ENCODE measurements at places on chromosomes 2 and 18.

DNA sequence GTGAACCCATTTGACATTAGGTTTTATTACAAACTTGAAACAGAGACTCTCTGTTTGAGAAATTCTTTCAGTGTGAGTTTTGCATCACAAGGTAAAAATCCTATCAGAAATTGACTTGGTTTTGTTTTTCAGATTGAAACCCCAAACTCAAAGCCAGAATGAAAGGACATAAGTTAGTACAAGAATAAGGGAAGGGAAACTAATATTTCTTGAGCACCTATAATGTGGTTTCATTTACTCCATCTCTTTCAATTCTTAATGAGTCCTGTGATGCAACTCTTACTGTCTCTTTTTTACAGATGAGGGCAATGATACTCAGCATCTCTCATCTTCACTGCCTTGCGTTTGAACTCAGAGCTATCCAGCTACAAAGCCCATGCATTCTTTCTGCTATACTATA lies 210.0 kb upstream of the SIX3 start:
- DNase-seq = no peak

GRCh38 chr2:238986491-238987351 lies 138.8 kb downstream of the TWIST2 start:
- no peak for DNase-seq

- peak; percentile 13 for DNase-seq
Measured at GRCh38 chr2:179991344-179991743, 15.8 kb downstream of the CWC22 start.

DNA sequence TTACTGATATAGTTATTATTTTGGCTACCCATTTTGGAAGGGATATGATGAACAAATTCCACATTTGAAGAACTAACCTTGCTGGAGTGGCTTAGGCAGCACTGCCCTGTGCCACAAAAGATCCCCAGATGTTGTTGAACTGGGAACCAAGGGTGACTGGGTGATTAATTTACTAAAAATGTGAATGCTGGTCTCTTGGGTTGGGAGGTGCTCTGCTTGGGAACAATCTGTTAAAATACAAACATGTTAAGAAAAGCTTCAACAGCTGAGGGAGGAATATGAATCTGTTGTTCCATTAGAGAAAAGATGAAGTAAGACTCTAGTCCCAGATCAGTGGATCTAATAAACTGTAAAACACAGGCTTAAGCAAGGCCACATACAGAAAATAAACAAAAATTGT lies 1860.1 kb downstream of the SUCLG1 start:
- DNase-seq = no peak

- DNase-seq = no peak
Measured at GRCh38 chr2:153373510-153374279, 104.9 kb downstream of the RPRM start.

GRCh38 chr2:195820867-195821565 lies 164.0 kb downstream of the SLC39A10 start:
- no peak for DNase-seq

- DNase-seq = peak; percentile 27
Measured at GRCh38 chr2:11133238-11133935, 21.9 kb upstream of the SLC66A3 start.

- DNase-seq = no peak
Measured at GRCh38 chr2:236758406-236758805, 188.8 kb downstream of the ACKR3 start.

GRCh38 chr2:105328281-105329196 lies 996 bp downstream of the TGFBRAP1 start:
- DNase-seq = peak; percentile 60

DNA sequence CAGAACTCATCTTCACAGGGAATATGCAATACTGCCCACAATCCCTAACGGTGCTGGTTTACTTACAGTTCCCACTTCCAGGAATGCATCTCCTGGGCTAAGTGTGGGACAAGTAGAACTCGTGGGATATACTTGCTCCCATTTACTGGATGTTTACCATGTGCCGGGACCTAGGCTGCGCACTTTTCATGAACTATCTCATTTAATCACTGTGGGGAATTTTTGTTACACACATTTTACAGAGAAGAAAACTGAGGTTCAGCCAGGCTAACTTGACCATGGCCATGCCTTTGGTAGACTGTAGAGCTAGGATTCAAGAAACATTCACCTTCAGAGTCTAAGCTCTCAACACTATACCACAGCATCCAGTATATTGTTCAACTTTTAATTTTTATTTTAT lies 24.4 kb upstream of the MBOAT2 start:
- DNase-seq = no peak

DNA sequence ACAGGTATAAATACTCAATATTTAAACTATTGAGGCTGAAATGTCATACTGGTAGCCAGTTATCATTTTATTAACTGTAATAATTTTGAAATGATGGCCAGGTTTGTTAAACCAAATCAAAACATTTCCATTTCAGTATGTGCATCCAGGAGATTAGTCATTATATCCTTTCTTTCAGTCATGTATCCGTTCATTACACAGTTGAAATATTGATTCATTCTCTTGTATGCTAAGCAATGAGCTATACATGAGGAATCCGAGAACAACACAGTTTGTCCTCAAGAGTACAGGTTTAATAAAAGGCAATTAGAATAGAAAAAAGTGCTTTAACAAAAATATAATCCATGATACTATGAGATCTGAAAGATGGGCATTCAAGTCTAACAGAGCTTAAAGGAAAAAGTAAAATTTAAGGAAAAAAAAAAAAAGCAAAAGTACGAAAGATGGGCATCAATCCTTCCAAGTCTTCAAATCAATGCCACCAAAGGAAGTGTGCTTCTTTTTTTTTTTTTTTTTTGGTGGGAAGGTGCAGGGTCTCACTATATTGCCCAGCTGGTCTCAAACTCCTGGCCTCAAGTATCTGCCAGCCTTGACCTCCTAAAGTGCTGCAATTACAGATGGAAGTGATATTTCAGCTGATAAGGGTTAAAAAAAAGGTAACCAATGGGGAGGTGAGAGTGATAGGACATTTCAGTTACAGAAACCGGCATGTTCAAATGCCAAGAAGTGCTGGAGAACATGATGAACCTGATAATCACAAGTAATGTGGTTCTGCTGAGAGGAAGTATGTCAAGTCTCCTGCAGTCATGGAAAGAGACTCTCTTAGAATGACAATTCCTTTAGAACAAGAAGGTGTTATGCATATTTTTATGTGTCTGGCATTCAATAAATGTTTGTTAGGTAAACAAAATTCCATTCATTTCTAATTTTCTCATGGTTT lies 35.8 kb downstream of the PUM2 start:
- no peak for DNase-seq

DNA sequence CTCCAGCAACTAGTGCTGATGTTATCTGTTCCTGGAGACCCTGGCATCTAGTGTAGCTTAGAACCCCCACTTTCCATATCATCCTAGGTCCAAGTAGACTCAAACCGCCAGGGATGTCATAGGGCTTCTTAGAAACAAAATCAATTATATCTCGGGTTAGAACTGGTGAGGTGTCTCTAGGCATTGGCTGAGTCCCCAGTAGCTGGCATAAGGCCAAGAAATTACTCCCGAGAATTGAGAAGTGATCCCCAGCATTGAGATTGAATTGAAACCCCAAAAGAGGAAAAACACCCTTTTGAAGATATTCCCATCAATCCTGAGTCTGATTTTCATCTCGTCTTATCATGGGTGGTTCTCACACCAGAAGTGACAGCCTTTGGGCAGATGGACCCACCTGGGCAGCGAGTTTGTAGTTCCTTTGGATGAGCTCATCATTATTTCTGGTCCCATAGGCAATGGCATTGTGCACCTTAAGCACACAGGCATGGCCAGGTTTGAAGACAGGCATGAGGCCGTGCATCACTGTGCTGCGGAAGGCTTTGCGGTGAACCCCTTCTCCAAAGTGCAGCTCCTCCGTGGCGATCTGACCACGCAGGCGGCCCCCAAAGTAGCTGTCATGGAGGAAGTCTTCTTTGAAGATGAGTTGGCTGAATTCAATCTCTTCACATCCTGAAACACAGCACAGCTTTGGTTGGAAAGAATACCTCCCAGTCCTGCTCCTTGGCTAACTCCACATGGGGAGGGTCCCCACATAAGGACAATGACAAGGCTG lies 112.2 kb downstream of the ALPK2 start:
- peak; percentile 5 for DNase-seq

Data from G401 (cell line).